ENCODE measurements at places on chromosomes 12 and 14. TPM values are rescaled to one million over a fixed set of nuclear protein-coding genes. Genes with fewer than 3 reads are reported as not detected.

Gene TTC5
- polyA plus RNA-seq = 23.0 TPM

Gene PLEKHD1
- 0.30 TPM for polyA plus RNA-seq

- no peak for DNase-seq
These were observed 8.6 kb downstream of the TCP11L2 start for GRCh38 chr12:106311139-106311538.

DNA sequence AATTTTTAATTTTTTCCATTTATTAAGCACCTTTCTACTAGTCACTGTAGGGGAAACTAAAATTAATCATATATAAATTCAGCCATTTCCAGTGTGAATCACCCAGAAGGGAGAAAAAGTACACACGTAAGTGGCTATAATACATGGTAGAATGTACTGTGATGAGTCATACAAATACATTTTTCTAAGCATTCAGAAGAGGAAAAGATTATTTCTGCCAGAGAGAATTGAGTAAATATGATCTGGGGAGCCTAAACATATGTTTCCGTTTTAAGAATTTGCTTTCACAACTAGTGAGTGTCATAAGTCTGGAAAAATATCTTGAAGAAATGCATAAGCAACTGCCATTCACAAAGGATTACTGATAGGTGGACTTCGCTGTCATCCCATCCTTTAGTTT, 102.8 kb downstream of the TGFB3 start:
- DNase-seq = no peak

DNA sequence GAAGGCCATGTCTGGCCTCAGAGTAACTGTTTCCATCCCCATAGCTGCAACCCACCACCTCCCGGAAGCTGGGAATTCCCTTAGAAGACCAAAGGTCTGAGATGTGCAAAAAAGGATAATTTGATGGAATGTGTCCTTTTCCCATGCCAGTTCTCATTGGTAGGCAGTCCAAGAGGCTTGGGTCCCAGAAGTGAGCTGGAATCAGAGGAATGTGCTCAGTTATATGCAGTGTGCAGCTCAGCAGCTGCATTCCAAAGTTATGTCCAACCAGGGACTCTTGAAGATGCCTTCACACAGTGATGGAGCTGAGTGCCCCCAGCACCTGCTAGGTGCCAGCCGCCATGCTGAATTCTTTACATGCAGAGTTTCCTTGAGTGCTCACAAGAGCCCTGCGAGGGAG, 583.9 kb upstream of the TBX3 start:
- no peak for DNase-seq
